ENCODE measurements at places on chromosomes 2 and 18.
A peak's percentile ranks its signal among the peaks of the same experiment; 100 is the strongest.

GRCh38 chr2:173969886-173970285, 4.7 kb upstream of the SP3 start:
- DNase-seq: no peak

DNA sequence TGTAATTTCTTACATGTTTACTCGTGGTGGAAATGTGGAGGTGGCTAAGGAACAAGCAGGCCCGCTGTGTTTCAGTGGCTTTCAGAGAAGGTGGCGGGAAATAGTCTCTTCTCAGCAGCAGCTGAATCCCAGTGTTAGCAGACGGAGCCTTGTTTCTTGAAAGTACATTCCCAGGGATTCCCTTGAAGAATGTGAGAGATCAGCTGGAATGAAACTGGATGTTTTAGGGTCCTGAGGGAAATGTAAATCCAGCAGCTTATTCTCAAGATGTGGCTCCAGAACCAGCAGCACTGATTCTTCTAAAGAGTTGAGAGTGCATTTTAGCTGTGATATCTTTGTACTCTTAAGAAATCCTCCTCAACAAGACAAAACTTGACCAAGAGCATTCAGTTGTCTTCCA, 59.1 kb downstream of the CDC42EP3 start:
- DNase-seq: no peak

- no peak for DNase-seq
These were observed 3.6 kb downstream of the STARD7 start for GRCh38 chr2:96204836-96205624.

DNA sequence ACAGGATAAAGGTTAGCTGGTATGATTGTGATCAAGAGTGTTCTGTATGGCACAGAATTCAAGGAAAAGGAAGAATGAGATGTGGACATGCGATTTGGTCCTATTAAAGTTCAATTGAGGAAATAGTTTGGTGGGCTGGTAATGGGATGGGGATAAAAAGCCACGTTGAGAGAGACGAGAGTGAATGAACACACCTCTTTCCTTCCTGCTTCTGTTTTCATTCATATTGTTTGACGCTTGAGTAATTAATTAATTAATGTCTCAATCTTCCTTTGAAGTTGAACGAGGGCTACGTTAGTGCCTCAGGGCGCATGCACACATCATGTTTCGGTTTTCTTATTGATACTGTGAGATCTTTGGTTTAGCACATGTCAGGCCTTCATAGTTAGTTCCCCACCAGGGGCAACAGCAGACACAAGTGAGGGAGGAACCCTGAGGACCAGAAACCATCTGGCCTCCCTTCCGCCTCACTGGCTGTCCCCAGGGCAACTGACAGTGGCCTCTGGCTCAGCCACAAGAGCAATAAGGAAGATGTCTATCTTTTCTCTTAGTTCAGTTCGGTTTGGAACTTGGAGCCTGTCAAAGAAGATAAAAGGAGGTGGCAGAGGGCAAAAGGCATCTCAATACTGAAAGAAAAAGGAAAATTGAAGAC, 116.0 kb downstream of the LIPG start:
- no peak for DNase-seq

DNA sequence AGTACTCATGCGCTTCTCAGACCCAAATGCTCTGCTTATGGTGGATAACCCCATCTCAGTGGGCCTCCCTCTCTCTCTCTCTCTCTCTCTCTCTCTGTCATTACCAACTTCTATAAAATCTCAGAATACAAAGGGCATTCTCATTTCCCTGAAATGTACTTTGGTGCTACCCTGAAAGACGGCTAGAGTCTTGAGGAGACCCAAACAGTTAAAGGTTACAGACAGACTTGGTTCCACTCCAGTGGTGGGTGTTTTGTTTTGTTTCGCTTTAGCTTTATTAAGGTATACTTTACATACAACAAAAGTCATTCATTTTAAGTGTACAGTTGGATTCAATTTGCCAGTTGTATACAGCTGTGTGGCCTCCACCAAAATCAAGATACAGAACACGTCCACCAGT, 60.9 kb downstream of the BCL11A start:
- DNase-seq: no peak

DNA sequence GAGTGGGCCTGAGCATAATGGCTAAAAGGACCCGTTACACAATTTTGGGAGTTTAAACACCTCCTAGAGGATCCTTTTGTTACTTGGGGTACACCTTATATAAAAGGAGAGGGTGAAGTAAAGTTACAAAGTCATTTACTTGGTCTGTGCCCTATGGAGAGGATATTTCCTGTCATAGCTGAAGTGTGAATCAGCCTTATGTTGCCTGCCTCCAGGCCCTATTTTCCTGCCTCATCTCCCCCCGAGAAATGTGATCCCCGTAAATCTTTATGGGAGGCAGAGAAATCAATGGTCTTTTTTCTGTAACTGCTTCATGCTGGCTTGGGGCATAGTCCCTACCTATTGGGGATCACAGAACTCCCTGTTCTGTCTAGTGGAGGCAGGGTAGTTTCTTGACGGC, 906.6 kb downstream of the DSC3 start:
- DNase-seq: no peak

GRCh38 chr2:136767030-136767429, 1.7 kb downstream of the THSD7B start:
- no peak for DNase-seq

- DNase-seq: no peak
These were observed 1557.5 kb upstream of the ACVR2A start for GRCh38 chr2:146287281-146287680.

- peak; percentile 31 for DNase-seq
These were observed 18.0 kb downstream of the SFXN5 start for GRCh38 chr2:73053316-73054114.

GRCh38 chr2:17196380-17196779, 321.9 kb downstream of the RAD51AP2 start:
- DNase-seq: no peak

DNA sequence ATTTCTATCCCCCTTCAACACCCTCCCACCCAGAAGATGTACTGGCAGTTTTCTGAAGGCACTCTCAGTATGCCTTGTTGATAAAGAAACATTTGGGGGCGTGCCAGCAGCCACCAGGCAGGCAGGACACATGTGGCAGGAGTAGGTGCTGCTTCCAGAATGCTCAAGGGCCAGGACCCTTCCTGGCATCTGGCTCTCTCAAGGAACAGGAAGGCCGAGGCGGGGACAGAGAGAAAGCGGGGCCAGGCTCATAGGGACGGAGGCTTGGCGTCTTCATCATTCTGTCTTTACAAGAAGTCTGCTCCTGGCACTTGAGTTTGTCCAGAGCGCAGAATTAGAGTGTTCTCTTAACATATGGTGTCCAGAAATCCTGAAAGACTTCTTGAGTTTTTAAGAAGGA, 121.6 kb downstream of the FAM210A start:
- no peak for DNase-seq

DNA sequence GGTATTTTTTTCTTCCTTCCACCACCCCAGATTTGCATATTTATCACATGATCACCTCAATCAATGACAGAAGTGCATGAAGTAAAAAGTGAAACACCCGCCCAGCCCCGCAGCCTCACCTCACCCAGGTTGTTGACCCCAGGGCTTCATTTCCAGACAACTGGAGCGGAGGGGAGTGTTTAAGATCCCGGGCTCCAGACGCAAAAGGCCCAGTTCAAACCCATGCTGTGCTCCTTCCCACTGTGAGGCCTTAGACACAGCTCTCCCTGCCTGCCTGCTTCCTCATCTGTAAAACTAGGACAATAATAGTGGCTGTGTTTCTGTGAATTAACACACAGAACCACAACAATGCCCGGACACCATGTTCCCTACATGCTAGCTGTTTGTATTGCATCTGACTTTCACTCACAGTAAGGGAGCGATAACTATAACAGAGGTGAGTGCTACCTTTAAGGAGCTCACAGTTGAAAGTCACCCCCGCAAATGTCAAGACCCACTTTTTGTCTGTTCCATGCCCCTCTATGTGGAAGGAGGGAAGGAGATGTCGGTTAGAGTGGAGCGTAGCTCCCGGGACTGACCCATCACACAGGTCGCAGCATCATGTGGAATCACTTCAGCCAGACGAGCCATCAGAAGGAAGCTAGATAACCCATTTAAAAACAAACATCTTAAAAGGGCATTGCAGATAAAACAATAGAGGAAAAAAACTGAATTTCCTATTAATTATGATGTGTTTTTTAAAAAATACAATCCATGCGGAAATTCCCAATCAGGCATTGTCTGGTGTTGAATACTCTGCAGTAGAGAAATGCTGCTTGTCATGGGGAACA, 77.5 kb upstream of the DAPL1 start:
- DNase-seq: no peak

GRCh38 chr2:110874453-110875383, 142.3 kb downstream of the ACOXL start:
- no peak for DNase-seq

DNA sequence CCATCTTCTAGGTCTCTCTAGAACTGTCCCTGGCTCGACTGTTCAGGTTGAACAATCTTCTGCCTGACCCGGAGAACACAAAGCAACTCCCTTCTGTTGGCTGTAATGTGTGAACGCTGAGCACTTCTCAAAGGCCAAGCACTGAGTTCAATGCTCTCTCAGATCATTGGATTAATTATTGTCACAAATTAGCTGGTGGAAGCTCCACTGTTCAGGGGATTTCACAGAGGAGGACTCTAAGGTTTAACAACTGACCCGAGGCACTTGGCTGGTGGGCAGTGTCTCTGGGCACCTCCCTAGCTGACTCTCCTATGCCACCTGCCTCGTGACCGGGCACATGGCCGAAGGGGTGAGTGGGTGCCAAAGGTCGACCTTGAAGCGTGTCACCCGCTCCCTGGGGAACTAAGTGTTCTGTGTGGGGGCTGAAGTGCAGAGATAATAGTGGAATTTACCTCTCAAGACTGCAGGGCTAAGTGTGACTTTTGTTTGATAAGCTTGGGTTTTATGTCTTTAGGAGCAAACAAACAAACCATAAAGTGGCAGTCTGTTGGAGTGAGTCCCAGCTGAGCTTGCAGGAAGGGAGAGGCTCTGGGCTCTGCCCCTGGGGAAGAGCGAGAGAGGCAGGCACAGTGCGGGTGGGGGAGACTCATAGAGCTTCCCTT, 64.8 kb downstream of the BCL2L11 start:
- DNase-seq: no peak

GRCh38 chr2:226380679-226381078, 418.9 kb downstream of the IRS1 start:
- no peak for DNase-seq

DNA sequence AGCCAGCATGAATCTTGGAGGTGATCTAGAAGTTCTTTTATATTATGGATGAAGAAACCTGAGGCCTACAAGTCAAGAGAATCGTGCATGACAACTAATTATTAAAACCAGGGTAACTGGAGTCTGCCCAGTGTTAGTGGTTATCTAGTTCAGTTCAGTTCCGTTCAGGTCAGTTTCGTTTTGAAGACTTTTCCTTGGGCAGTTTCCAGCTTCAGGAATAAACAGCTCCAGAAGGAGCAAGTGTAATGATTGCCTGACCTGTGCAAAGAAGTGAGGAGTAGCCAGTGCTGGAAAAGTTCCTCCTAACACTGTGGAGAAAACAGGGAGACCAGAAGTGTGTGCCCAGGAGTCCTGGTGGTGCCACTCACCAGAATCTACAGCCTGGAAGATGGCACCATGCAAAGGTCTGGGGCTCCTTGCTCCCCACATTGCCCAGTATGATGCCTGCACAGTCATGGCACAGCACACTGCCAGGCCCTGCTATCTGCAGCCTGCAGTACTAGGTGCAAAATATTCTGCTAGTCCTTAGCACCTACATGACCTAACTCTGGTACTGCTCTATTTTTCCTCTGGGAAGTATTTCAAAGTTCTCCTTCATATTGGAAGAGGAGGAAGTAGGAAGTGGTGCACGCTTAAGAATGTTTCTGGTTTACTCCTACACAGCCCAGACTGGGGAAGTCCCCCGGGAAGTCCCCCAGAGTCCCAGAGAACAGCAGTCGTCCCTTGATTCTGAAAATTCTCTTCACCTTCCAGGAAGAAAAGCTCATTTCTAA, 65.8 kb downstream of the SUMO1 start:
- DNase-seq: no peak

- no peak for DNase-seq
These were observed 93.3 kb downstream of the TGFA start for GRCh38 chr2:70460333-70460732.

- no peak for DNase-seq
These were observed 636.3 kb downstream of the TSN start for GRCh38 chr2:122391726-122392125.

DNA sequence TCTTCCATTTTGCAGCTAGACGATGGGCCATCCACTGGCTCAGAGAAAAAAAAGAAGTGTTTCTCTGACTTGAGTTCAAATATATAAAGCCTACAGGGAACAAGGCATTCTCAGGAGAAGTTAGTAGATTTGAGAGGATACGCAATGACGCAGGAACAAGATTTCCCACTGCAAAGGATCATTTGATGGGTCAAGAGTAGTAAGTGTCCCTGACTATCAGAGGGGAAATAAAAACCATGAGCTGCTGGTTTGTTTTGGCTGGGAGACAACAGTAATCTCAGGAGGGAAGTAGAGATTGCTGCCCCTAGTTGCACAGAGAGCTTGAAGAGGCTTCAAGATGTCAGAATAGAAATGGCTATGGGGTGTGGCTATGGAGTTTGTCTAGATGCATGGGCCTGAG, 22.3 kb upstream of the MYO1B start:
- DNase-seq: no peak

- no peak for DNase-seq
These were observed 95.4 kb downstream of the BOD1L2 start for GRCh38 chr18:57242285-57242684.

GRCh38 chr2:165698444-165698884, 95.6 kb downstream of the GALNT3 start:
- peak; percentile 38 for DNase-seq

DNA sequence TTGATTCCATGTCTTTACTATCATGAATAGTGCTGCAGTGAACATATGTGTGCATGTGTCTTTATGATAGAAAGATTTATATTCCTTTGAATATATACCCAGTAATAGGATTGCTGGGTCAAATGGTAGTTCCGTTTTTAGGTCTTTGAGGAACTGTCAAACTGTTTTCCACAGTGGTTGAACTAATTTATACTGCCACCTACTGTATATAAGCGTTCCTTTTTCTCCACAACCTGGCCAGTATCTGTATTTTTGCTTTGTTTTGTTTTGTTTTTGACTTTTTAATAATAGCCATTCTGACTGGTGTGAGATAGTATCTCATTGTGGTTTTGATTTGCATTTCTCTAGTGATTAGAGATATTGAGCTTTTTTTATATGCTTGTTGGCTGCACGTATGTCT, 641.6 kb downstream of the SUCLG1 start:
- no peak for DNase-seq

DNA sequence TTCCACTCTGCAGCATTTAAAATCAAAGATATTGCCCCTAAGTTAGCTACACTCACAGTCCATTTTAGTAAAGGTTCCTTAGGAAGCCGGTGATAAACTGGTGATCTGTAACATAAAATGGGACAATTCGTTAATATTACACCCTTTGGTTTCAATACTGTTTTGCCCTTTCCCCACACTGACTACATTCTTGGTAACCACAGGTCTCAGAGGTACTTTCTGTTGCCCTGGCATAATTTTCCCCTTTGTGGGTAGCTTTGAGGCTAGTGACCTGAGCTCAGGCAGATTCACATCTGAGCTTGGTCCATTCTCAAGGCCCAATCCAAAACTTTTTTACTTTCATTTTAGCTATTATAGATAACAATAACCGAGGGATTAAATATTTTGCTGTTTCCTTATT, 32.9 kb upstream of the CSRNP3 start:
- no peak for DNase-seq

- no peak for DNase-seq
These were observed 21.5 kb upstream of the REEP1 start for GRCh38 chr2:86358957-86359356.

- no peak for DNase-seq
These were observed 8.1 kb upstream of the TYMS start for GRCh38 chr18:649341-649740.

- no peak for DNase-seq
These were observed 134.0 kb downstream of the FTCDNL1 start for GRCh38 chr2:199716807-199717586.

All from anterior cingulate cortex (tissue), 58 donors.